ENCODE measurements at places on chromosomes 2 and 18.

DNA sequence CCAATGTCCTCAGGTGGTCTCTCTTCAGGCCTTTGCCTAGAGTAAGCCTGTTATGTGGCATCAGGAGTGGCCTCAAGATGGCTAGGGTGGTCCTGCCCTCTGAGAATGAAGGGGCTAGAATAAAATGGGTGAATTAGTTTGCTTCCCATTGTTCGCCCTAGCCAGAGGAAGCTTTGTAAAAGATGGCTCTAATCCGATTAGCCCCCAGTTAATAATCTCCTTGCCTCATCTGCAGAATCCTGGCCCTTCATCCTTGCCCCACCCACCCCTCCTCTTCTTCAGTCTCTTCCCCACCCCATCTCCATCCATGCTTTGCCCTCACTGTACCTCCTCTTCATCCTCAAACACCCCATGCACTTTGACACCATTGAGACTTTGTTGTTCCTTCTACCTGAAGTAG lies 57.4 kb upstream of the LGALSL start:
- DNase-seq, result no peak

- no peak for DNase-seq
Observed at GRCh38 chr2:193199322-193199721, 1004.6 kb upstream of the TMEFF2 start.

DNA sequence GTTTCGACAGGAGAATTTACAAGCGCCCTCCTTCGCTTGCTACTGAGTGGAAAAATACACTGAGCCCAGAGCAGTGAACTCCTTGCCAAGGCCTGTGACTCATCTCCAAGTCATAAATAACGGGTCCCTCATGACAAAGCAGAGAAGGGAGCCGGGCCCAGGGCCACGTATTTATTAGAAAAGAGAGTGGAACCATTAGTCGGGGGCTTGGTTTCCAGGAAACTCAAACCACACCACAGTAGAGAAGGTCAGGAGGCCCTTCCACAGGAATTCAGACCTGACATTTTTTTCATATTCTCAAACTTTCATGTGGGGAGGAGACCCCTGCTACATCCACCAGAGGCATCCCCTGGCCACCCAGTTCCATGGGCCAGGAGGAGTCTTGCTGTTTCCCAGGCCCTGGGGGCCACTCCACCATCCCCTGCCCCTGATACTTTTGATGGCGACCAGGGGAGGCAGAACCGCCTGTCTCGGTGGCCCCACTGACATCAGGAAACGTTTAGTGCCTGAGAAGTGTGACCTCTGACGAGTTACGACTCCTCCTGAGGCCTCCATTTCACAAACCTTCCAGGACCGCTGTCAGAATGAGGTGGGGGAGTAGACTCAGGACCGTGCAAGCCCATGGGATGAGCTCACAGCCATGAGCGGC lies 289.7 kb downstream of the DYSF start:
- peak; percentile 84 for DNase-seq

GRCh38 chr2:45859682-45860081 lies 208.2 kb downstream of the PRKCE start:
- no peak for DNase-seq

DNA sequence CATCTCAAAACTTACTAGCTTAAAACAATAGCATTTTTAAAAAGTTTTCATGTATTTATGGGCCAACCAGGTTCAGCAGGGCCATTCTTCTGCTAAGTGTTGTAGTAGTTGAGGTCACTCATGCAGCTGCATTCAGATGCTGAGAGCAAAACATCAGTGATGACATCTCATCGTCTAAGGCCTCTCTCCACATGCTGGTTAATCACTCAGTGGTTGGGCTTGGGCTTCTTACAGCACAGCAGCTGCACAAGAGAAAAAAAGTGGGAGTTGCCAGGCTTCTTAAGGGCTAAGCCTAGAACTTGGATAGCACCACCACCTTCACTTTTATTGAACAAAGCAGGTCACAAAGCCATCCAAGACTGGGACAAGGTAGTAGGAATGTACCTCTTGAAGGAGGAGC lies 190.3 kb downstream of the IRS1 start:
- DNase-seq, result peak; percentile 41

DNA sequence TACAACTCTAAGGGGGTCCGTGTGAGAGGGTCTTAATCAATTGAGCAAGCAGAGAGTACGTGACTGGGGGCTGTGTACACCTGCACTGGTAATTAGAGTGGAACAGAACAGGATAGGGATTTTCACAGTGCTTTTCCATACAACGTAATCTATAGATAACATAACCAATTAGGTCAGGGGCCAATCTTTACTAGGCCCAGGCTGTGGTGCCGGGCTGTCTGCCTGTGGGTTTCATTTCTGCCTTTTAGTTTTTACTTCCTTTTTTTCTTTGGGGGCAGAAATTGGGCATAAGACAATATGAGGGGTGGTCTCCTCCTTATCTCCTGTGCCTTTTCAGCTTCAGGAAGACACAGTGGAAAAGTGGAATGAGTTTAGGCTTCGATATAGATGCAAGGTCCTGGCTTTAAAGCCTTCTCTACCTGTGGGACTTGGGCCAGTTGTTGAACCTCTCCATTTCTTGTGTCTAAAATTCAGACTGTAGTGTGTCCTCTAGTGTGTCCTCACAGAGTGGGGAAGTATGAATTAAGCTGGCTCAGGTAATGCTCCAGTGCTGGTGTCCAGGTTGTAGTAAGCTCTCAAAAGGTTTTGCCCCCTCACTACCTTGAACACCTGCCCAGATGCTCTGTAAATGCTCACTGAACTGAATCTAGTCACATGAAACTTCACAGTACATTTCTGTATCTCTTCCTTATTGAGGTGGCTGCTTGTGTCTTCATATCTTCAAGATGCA lies 422.8 kb downstream of the SETBP1 start:
- no peak for DNase-seq

DNA sequence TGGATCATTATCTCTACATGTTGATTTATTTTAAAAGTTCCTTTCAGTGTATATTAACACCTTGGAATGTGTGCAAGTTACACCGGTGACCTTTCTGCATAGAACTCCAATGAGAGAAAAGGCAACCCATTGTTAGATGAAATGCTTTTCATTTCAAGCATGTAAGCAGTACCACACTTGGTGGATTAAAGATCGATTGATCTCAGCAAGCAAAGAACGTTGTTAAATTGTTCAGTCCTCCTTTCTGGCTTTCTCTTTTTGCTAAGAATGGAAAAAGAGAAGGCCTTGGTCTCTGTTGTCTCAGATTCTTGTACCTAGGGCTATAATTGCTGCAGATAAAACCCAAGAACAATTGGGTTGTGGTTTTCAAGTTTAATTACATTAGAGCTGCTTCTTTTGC lies 843.0 kb downstream of the DPP10 start:
- DNase-seq, result no peak

DNA sequence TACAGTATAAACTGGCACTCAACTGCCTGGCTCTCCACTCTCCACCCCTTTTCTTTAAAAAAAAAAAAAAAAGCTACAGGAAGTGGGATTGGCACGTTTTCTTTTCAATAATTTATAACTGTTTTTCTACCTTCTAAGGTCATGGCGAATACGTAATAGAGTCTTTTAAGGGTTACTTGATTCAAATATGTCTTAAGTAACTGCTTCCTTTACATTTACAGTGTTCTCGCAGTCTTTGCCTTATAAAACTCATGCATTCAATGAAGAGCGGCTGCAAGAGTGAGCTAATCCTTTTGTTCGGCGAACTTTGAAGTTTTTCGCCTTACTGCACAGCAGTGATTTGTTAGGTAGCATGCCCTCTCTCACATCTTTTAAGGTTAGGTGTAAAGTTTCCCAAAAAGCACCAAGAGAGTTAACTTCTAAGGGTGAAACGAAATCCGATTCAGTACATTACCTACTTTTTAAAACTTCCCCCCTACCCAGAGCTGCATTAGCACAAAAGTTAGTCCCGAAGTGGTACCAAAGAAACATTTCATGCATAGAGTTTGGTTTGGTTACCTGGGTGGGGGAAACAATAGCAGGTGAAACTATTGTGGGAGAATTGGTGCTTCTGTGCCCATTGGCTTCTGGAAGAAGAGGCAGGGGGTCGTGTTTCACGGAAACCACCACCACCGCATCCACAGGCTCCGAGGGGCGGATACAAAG lies 2.0 kb downstream of the KCTD1 start:
- DNase-seq, result no peak

DNA sequence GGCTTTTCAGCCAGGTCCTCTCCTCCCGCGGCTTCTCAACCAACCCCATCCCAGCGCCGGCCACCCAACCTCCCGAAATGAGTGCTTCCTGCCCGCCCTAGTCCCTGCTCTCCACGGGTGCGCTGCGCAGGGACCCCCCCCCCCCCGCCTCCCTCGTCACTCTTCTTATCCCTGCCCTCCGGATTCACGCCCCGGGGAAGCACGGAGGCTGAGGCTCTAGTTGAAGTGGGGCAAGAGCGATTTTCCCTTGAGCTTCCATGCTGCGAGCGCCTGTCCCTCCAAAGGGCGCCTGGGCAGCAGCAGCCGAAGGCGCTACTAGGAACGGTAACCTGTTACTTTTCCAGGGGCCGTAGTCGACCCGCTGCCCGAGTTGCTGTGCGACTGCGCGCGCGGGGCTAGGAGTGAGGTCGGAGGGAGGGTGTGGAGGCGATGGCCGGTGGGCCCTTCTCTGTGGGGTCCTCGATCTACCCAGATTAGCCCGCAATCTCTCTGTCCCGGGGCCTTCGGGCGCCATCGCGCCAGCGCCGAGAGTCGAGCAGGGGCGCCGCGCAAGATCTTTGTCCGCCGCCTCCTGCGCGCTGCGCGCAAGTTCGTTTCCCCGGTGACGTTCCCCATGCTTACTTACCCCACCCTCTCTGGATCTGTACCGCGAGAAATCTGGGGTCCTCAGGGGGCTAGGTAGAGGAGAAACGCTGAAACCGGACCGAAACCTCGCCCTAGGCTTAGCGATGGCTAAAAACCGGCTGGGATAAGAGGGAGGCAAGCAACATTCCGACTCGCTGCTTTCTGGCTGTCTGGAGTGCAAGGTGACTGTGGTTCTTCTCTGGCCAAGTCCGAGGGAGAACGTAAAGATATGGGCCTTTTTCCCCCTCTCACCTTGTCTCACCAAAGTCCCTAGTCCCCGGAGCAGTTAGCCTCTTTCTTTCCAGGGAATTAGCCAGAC lies 677 bp downstream of the GAD1 start:
- no peak for DNase-seq

GRCh38 chr2:200297989-200298388 lies 8.5 kb upstream of the SPATS2L start:
- DNase-seq, result no peak

DNA sequence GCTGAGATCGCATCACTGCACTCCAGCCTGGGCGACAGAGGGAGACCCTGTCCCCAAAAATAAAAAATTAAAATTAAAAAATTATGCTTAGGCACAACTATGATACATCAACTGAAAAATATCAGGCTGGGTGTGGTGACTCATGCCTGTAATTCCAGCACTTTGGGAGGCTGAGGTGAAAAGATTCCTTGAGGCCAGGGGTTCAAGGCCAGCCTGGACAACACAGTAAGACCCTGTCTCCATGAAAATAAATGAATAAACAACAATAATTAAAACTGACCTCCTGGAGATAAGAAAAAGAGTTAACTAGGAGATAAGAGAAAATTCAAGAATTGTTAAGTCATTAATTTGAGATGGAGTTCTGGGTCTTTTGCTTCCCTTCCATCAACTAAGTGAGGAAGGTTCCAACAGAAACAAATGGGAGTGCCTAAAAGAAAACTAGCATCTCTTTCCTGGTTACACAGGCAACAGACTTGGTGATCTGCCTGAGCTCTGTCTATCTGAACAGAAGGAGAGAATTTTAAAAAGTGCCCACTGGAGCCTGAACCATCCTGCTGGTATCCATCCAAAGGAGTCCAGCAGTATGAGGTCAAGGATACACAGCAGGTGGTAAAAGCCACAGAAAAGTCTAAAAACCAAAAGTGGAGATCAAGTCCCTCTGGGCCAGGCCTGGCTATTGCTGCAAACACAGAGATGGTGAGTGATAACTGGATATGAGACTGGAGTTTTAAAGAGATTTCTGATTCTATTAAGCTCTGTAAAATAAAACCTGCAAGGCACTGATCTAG lies 8.8 kb downstream of the PPM1G start:
- no peak for DNase-seq

- DNase-seq, result no peak
Observed at GRCh38 chr18:1062588-1062987, 157.9 kb downstream of the ADCYAP1 start.

- DNase-seq, result no peak
Observed at GRCh38 chr2:183243758-183244157, 119.5 kb downstream of the NUP35 start.

DNA sequence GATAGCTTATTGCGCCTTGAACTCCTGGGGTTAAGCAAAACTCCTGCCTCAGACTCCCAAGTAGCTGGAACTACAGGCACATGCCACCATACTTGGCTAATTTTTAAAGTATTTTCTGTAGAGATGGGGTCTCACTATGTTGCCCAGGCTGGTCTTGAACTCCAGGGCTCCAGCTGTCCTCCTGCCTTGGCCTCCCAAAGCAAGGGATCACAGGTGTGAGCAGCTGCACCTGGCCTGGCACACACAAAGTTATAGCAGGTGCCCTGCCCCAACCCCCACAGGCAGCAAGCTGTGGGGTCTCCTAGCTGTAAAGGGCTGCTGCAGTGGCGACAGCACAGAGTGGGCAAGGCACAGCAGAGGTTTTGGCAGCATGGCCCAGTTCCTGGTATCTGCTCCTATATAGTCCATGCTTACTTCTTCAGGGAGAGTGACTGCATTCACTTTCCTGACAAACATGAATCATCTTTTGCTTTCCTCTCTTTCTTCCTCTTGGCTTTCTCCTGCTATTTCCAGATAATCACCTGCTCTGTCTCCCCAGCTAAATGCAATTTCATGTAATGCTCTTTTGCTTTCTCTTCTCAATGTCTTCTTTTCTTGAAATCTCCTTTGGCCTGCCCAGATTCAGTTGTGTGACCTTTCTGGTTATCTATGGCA lies 27.3 kb upstream of the METAP1D start:
- no peak for DNase-seq

DNA sequence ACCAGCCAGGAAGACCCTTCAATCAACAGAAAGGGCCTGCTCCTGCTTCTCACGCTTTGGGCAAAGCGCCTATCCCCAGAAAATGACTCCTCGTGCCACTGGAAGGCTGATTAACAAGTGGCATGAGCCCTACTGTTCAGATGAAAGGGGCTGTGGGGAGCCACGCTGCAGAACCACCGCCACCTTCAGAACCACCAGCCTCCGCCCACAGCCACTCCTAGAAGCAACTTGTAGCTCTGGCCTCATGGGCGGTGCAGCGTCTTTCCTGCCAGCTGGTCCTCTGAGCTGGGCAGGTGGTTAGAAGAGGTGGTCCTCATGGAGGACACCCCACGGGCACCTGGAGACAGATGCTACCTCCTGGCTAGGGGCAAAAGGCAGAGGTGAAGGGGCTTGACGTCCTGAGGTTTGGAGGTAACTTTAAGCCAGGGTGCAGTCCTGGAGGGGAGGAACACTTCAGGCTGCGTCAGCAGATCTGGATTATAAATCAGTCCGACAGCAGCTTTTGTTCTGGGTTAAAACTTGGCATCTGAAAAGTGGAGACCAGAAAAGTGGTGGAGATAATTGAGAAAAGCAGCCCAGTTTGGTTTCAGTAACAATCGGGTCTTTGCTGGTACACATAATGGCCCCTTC lies 861 bp upstream of the SEMA4C start:
- DNase-seq, result no peak

- DNase-seq, result no peak
Observed at GRCh38 chr2:48854681-48855080, 99.2 kb upstream of the LHCGR start.

All from AG09309 (cell line).